Umbilical cord (tissue), 2 donors: ENCODE measurements at places on chromosomes 5 and 9. TPM values are rescaled to one million over a fixed set of nuclear protein-coding genes. Genes with fewer than 3 reads are reported as not detected.

Gene PPP2R2B
- 5.1 TPM for total RNA-seq

Gene CCNJL
- total RNA-seq, result 0.72 TPM

Gene HK3
- total RNA-seq, result 4.6 TPM

Gene SOX30
- 6.3 TPM for total RNA-seq

Gene ADRA1B
- 0.48 TPM for total RNA-seq

Gene ELAVL2
- total RNA-seq, result 7.2 TPM

Gene PCDHB13
- total RNA-seq, result 1.7 TPM
